ENCODE measurements at places on chromosomes 12 and 14.

GRCh38 chr12:8871068-8871467, 43.2 kb upstream of the PHC1 start:
- DNase-seq, result no peak
- H3K27ac ChIP-seq, result no peak overlapping the region
- no peak overlapping the region for H3K4me3 ChIP-seq

DNA sequence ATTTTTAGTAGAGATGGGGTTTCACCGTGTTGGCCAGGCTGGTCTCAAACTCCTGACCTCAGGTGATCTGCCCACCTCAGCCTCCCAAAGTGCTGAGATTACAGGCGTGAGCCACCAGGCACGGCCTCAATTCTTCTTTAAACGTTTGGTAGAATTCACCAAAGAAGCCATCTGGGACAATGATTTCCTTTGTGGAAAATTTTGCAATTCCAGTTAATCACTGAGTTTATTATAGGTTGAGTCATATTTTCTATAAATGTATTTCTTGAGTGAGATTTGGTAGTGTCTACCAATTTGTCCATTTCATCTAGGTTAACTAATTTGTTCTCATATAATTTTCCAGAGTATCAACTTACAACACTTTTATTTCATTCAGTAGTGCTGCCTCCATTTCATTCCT, 683.9 kb upstream of the TMEM132C start:
- H3K4me1 ChIP-seq, result peaks cover 5% of the 10 kb centered on the region
- H3K4me3 ChIP-seq, result no peak overlapping the region
- H3K27me3 ChIP-seq, result no peaks in the 10 kb centered on the region
- no peak for DNase-seq
- no peaks in the 10 kb centered on the region for H3K36me3 ChIP-seq

- H3K4me3 ChIP-seq, result no peak overlapping the region
- H3K27ac ChIP-seq, result no peak overlapping the region
- no peak for DNase-seq
- no peaks in the 10 kb centered on the region for H3K27me3 ChIP-seq
- H3K36me3 ChIP-seq, result no peaks in the 10 kb centered on the region
- H3K4me1 ChIP-seq, result no peaks in the 10 kb centered on the region
Measured at GRCh38 chr14:75370416-75371205, 57.2 kb upstream of the JDP2 start.

DNA sequence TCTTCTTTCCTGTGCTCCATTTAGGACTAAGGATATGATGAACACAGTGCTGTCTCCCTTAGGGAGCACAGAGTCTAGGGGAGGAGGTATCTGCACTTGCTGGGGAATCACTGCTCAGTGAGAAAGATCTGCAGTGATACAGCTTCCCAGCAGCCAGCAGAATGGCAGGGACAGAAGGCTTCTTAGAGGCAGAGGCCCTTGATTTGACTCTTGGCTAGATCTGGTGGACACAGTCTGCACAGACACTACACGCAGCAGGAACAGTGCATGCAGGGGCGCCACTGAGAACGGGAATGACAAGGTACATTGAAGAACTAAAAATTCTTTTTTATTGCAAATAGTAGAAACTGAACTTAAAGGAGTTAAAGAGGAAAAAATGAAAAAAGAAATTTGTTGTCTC, 51.6 kb downstream of the KCNA1 start:
- no peaks in the 10 kb centered on the region for H3K27me3 ChIP-seq
- no peaks in the 10 kb centered on the region for H3K4me1 ChIP-seq
- no peak for DNase-seq
- H3K4me3 ChIP-seq, result no peak overlapping the region
- H3K27ac ChIP-seq, result no peak overlapping the region

- H3K27me3 ChIP-seq, result no peaks in the 10 kb centered on the region
- peaks cover 5% of the 10 kb centered on the region for H3K4me1 ChIP-seq
- DNase-seq, result no peak
- H3K36me3 ChIP-seq, result no peaks in the 10 kb centered on the region
- no peak overlapping the region for H3K27ac ChIP-seq
Measured at GRCh38 chr12:47034661-47035060, 44.8 kb upstream of the PCED1B start.

GRCh38 chr12:63313139-63313538, 162.1 kb upstream of the AVPR1A start:
- H3K27ac ChIP-seq, result no peak overlapping the region
- no peaks in the 10 kb centered on the region for H3K4me1 ChIP-seq
- no peak overlapping the region for H3K4me3 ChIP-seq
- no peaks in the 10 kb centered on the region for H3K27me3 ChIP-seq

- H3K4me3 ChIP-seq, result no peak overlapping the region
- H3K27ac ChIP-seq, result no peak overlapping the region
- no peaks in the 10 kb centered on the region for H3K4me1 ChIP-seq
- H3K27me3 ChIP-seq, result no peaks in the 10 kb centered on the region
- no peaks in the 10 kb centered on the region for H3K36me3 ChIP-seq
Measured at GRCh38 chr12:94534774-94535509, 75.3 kb upstream of the CEP83 start.

DNA sequence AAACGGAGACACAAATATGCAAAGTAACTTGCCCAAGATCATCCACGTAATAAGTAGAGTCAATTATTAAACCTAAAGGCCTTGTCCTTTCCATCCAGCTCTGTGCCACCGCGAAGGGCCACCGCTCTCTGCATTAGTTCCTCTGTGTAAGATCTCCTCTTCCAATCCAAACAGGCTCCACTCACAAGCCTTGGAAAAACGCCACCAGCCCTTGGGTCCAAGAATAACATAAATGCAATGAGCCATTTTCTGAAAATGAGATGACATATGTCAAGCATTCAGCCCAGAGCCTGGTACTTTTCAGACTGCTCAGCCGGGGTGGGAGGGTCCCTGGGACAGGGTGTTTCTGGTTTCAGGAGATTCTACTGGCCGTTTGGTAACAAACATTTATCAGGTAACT, 30.0 kb downstream of the DGLUCY start:
- H3K27ac ChIP-seq, result peak overlapping the region; percentile 8
- no peaks in the 10 kb centered on the region for H3K27me3 ChIP-seq
- peaks cover 6% of the 10 kb centered on the region for H3K4me1 ChIP-seq

DNA sequence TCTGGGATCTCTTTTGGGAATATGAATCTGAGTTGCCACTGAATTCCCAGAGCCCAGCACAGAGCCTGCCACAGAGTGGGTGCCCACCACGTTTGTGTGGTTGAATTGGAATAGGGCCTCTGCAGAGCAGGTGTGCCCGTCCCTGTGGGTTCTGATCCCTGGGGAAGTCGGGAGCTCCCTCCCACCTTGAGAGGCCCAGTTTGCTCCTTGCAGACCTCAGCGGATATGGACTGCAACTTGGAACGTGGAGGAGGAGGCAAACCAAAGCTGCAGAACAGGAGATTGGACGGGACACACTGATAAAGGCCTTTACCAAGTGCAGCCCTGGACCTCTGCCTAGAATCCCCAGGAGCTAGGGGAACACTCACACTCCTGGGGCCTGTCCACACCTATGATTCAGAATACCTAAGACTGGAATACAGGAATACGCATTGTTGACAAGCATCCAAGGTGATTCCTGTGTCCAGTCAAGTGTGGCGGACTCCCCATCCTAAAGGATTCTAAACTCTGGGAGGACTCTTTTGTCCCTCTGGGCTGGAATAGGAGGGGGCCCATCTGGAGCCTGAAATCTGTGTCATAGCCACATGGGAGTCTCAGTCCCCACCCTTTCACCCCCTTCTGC, 2.4 kb downstream of the KRT76 start:
- no peak overlapping the region for H3K4me3 ChIP-seq
- no peaks in the 10 kb centered on the region for H3K36me3 ChIP-seq
- no peak overlapping the region for H3K27ac ChIP-seq
- DNase-seq, result no peak
- H3K4me1 ChIP-seq, result no peaks in the 10 kb centered on the region

DNA sequence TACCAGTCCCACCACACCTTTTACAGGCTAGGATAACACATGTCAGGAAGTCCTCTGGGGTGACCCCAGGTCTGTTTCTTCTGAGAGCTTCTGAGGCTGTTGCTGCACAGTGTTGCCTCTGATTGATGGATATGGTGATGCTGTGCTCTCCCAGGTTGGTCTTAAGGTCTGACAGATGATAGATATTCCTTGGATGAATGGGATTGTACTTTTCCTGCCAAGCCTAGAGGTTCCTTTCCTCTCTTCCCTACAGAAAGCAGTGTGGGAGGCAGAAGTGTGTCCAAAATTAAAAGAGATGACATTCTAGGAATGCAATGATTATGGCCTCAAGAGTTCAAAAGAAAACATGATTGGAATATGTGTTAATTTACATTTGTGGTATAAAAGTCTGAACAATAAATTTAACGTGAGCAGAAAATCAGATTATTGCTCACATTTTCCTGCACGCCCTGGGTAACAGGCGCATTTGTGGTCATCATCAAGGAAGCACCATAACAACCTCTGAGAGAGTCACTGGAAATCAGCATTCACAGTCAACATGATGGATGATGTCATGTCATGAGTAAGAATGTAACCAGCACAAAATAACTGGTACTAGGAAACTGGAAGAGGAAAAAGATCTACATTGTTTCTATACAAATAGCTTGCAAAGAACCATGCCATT, 73.7 kb downstream of the BBS10 start:
- no peak for DNase-seq
- no peaks in the 10 kb centered on the region for H3K4me1 ChIP-seq
- no peaks in the 10 kb centered on the region for H3K36me3 ChIP-seq
- no peak overlapping the region for H3K27ac ChIP-seq
- no peaks in the 10 kb centered on the region for H3K27me3 ChIP-seq

All from ascending aorta (tissue), 2 donors.